NCI-H2227 treated with DMSO at 0.1 percent for 48 hours (cell line): ENCODE measurements at places on chromosomes 4 and X.

- no peak for DNase-seq
Measured at GRCh38 chrX:56795309-56795868, 66.3 kb downstream of the NBDY start.

GRCh38 chr4:158588777-158589176, 67.1 kb downstream of the RXFP1 start:
- DNase-seq = no peak

GRCh38 chr4:169009286-169010124, 550 bp downstream of the CBR4 start:
- peak; percentile 66 for DNase-seq

DNA sequence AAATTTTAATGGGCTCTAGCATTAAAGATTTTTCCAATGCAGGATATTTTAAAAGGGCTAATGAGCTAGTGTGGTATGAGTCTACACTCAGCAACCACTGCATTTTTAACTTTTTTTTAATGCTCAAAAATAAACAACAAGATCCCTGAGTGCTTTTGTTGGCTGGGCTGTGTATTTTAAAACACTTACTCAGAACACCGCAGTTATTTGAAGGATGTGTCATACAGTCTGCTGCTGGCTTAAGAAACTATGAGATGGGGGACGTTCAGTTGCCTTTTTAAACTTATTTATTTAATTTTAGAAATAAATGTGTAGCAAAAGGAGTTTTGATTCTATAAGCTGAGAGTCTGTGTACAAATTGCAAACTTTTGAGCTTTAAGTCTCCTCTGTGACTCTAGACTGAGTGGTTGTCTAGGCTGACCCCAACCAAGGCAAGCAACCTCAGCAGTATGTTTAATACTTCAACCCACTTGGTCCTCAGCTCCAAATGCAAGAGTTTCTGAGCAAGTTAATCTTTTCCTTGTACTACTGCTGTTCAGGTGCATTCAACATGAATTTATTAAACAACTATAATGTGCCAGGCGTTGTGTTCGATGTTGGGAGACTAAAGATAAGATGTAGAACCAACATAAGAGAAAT, 278.6 kb upstream of the DIPK2B start:
- DNase-seq = no peak

DNA sequence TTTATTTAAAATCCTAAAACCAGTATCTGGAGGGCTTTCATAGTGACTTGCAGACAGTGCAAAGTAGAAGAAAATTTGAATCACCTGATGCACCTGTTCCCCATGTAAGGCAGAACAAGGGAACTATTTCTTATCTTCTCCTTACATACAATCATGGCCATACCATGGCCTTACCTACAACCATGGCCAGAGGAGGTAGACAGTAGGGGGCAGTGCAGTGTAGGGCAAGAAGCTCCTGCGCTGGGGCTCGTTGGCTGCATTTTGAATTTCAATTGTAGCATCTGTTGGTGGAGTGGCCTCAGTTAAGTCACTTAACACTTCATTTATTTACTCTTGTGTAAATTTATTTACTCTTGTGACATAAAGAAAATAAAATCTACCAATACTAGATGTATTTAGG, 33.0 kb downstream of the GALNTL6 start:
- no peak for DNase-seq

DNA sequence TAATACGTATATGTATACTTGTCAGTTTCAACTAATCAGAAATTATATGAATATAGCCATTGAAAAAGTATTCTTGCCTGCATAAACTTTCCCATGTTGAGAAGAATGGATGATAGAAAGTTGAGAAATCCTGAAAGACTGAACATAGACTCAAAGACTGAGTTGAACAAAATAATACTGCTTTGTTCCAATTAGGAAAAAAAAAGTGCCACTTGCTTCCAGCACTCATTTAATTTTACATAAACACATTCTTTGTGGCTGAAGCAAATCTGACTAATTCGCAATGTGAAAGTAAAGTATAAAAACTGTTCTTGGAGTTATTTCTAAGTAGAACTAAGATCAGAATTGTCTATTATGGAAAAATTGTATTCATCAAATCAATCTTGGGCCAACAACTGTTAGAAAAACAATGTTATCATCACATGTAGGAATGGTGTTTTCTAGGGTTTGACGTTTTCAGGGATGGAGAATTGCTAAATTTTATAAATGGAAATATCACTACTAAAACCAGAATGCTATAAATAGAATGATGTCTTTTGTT, 2334.6 kb downstream of the PCDH7 start:
- DNase-seq = no peak

- no peak for DNase-seq
Measured at GRCh38 chr4:169963998-169964397, 62.2 kb downstream of the MFAP3L start.

GRCh38 chr4:150135134-150135772, 57.0 kb downstream of the DCLK2 start:
- DNase-seq = no peak

GRCh38 chr4:69773484-69773883, 13.1 kb upstream of the SULT1B1 start:
- DNase-seq = no peak

DNA sequence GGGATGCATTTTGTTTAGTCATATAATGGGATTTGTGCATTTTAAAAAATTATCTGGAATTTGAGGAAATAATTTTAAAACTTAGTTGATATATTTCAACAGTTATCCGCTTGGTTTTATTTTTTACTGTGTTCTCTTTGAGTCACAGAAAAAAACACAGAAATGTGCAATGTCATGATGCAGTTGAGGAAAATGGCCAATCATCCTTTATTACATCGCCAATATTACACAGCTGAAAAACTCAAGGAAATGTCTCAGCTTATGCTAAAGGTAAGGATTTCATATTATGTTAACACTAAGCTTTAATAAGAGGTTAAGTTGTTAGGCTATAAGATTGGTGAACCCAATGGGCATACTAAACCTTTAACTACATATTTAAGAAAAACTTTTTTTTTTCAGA, 63.9 kb downstream of the HPGDS start:
- DNase-seq = no peak

GRCh38 chr4:133720001-133720400, 481.6 kb downstream of the PABPC4L start:
- no peak for DNase-seq
